GF-D8 (cell line): ENCODE measurements at places on chromosomes 6 and 20.

DNA sequence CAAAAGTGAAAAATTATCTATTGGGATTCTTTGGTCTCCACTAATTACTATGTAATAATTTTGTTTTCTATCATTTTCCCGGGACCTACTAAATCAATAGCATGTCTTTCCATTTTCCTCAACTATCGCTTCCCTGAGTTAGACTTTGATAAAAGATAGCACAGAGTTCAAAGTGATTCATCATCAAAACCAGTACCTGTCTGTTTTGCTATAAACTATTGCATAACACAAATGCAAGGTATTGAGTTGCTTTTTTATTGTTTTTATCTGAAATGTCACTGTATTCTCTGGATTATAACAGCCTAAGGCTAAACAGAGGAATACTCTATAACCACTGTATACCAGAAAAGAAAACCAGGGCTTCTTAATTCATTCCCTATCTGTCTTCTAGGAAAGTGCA is 19.7 kb downstream of the FRK start:
- DNase-seq, result no peak

- no peak for DNase-seq
These were observed 34.2 kb downstream of the LRFN2 start for GRCh38 chr6:40552941-40553340.

DNA sequence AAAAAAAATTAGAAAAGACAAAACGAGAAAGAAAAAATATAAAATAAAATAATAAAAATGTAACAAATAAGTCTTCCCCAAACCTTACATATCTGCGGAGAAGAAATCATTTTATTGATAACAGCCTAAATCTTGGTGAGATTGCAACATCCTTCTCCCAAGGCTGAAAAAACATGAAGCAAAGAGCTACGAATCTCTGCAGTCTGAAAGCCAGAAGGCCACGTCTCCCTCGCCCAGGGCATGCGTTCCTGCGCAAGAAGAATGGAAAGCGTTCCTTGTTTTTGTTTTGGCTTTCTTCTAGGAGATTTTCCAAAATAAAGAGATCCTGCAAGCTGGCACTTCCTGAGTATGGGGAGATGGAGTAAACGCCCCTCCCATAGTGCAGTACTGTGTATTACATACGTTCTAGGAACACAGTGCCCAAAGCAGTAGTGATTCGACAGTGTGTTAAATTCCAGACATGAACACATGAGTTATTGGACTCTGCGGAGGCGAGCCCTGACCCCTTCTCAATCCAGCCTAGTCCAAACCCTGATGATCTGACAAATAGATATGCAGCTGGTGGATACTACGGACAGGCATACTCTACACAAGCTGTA is 126.7 kb upstream of the RREB1 start:
- DNase-seq, result no peak

DNA sequence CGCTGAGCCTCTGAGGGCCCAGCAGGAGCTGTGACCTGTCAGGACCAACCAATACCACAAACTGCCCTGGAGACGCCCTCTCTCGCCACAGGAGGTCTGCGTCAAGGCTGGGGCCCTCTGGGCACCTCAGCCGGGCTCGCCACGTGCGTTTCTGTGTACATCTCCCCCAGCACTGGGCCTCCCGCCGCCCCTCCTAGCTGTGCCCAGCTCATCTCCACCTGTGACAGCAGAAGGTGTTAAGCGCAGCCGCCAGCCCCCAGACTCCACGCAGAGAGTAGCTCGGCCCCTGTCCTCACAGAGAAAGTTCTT is 91.4 kb downstream of the TAF4 start:
- no peak for DNase-seq

- DNase-seq, result no peak
These were observed 5.7 kb upstream of the PYGB start for GRCh38 chr20:25242231-25242630.

DNA sequence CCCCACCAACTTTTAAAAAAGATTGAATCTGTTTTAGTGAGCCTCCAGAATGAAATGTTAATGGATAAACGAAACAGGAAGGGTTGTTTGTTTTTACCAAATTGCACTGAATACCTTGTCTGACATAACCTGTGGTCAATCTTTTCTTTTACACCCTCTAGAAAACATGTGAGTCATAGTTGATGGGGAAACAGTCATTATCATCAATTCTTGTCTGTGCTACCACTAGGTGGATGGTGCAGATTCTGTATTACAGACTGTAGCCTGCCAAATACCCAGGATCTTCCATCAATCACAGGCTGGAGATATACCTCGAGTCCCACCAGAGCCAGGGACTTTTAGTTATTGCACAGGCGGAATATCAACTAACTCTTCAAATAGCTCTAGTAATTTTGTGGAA is 29.5 kb upstream of the PKIB start:
- no peak for DNase-seq

DNA sequence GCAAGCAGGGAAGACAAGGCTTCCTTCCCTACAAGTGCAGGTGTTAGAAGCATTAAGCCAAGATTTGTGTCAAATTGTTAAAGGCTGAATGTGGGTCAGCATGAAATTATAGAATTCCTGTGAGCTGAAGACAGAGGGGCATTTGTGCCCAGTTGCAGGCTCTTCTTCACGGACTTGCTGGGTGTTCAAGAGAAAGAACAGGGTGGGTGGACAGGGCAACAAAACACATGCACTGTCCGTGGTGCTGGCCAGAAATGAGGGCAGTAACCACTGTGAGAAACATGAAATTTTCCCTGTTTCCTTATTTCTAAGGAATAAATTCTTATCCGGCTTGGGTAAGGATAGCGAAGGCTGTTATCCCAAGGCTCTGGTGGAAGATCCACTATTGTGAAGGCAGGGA is 579.5 kb upstream of the HTR1E start:
- DNase-seq, result no peak

GRCh38 chr20:38175304-38176180 is 10.5 kb upstream of the TGM2 start:
- DNase-seq, result no peak

DNA sequence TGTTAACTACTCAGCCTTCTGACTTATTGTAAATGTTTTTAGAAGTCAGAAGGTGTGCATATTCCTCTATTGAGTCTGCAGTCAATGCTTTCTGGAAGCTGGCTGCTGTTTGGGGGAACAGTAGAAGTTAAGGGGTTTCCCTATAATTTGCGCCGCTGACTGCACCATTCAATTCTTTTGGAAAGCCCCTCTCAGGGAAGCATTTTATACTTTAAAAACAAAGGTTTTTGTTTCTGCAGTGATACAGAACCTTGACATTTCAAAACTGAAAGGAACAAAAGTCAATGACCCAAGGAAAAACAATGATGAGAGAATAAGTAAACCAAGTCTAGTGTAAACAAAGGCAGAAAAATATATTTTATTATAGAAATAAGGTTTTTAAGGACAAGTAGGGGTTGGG is 120.8 kb upstream of the TNFAIP3 start:
- no peak for DNase-seq
